ENCODE measurements at places on chromosomes 2 and 18. TPM values are rescaled to one million over a fixed set of nuclear protein-coding genes. Genes with fewer than 3 reads are reported as not detected.
A peak's percentile ranks its signal among the peaks of the same experiment; 100 is the strongest.

TUBA3E gene
- not detected for polyA plus RNA-seq

- peaks cover 4% of the 10 kb centered on the region for H3K27me3 ChIP-seq
- no peaks in the 10 kb centered on the region for H3K36me3 ChIP-seq
- H3K4me3 ChIP-seq, result no peak overlapping the region
- H3K27ac ChIP-seq, result no peak overlapping the region
- peaks cover 3% of the 10 kb centered on the region for H3K4me1 ChIP-seq
Observed at GRCh38 chr2:204258890-204259289, 286.4 kb upstream of the PARD3B start.

DNA sequence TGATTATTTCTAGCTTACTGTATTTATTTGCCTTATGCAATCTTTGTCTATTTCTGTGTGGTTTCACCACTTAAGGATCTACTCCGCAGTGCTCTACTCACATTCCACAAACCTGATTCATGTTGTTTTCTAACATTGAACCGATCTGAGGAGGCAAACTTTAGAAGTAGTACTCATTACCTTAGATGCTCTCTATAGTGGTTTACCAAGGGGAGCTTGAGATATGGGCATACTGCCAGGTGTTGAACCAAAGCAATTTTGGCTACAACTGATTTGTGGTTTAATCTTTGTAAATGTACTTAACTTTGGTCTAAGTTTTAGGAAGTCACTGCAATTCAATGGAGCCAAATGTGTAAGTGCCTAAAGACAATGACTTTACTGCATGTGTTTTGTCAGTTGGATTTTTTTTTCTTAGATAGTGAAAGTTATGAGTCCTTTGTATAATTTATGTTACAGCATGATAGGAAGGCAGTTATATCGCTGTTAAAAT lies 50.1 kb downstream of the MAP2 start:
- peak; percentile 88 for DNase-seq
- H3K27ac ChIP-seq, result no peak overlapping the region
- peaks cover 3% of the 10 kb centered on the region for H3K4me1 ChIP-seq
- no peaks in the 10 kb centered on the region for H3K36me3 ChIP-seq
- H3K4me3 ChIP-seq, result no peak overlapping the region

- DNase-seq, result peak; percentile 96
- peaks cover 27% of the 10 kb centered on the region for H3K4me1 ChIP-seq
- H3K36me3 ChIP-seq, result peaks cover 42% of the 10 kb centered on the region
- peak overlapping the region; percentile 21 for H3K27ac ChIP-seq
- no peaks in the 10 kb centered on the region for H3K27me3 ChIP-seq
Observed at GRCh38 chr2:36478332-36478738, 119.6 kb downstream of the FEZ2 start.
